ENCODE measurements at places on chromosomes 1 and 21.

DNA sequence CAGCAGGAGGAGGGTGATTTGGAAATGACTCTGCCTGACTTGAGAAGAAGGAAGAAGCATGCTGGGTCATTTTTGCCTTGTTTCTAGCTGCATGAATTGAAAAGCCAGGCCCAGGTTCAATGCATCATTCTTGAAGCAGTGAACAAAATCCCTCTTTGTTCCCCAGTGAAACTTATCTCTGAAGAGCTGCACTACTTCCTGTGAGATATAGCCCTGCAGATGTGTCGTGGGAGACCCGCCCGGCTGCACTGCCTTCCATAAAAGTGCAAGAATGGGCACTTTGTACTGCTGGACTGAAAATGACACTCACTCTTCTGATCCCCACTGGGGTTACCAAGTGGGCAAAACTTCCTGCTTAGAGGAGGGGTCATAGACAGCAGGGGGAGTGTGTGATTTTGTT lies 249.2 kb upstream of the NFIA start:
- DNase-seq = no peak

GRCh38 chr21:32083197-32083596 lies 195.7 kb downstream of the MIS18A start:
- DNase-seq = peak; percentile 42

DNA sequence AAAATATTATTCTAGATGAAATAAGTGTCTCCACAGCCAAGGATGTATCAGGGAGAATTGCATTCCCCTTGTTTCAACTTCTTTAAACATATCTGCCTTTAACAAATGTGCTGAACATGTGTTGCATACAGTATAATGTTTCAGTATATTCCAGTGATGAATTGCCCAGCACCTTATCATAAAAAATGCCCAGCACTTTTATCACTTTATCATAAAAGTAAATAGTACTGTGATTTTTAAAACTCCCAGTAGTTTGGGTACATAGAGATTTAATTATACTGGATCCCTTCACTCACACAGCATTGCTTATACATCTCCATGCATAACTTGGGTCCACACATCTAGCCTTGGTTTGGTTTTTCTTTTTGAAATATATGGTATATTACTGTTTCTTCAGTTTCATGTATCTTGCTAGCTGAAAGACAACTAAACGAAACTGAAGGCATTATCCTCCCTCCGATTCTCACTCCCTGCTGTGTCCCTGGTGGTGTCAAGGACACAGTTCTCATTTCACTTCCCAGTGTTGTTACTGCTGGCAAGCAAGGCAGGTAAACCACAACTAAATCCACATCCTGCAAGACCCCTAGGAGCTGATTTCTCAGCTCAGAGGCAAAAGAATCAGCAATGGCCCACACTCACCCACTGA lies 118.2 kb upstream of the SLC44A3 start:
- DNase-seq = no peak

GRCh38 chr1:155695072-155695471 lies 6.2 kb downstream of the DAP3 start:
- no peak for DNase-seq

DNA sequence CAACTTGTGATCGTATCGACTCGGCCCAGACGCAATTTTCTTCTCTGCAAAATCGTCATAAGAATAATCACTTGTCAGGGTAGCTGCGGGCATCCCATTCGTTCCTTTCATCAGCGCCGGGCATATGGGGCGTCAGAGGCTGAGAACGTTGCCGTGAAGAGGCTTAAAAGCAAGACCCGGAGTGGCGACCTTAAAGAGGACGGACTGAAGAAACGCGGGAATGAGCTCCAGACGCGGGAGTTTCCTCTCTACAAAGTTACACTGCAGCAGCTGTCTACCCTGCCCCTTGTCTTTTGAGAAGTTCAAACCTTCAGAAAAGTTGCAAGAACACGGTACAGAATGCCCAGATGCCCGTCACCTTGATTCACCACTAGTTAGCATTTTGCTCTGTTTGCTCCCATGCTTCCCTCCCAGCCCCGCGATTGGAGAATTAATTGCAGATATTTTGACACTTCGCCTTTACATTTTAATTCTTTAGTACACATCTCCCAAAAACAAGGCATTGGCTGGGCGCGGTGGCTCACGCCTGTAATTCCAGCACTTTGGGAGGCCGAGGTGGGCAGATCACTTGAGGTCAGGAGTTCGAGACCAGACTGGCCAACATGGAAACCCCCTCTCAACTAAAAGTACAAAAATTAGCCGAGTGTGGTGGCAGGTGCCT lies 967 bp downstream of the CENPS start:
- no peak for DNase-seq

DNA sequence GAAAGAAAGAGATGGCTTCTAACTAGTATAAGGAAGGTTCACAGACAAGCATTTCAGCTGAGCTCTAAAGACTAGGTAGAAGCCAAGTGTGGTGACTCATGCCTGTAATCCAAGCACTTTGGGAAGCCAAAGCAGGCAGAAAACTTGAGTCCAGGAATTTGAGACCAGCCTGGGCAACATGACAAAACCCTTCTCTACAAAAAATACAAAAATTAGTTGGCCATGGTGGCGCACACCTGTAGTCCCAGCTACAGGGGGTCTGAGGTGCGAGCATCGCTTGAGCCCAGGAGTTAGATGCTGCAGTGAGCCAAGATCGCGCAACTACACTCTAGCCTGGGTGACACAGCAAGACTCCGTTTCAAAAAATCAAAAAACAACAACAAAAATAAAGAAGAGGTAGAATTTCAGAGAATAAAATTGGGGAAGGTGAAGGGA lies 27.8 kb downstream of the FBXO42 start:
- DNase-seq = peak; percentile 54

DNA sequence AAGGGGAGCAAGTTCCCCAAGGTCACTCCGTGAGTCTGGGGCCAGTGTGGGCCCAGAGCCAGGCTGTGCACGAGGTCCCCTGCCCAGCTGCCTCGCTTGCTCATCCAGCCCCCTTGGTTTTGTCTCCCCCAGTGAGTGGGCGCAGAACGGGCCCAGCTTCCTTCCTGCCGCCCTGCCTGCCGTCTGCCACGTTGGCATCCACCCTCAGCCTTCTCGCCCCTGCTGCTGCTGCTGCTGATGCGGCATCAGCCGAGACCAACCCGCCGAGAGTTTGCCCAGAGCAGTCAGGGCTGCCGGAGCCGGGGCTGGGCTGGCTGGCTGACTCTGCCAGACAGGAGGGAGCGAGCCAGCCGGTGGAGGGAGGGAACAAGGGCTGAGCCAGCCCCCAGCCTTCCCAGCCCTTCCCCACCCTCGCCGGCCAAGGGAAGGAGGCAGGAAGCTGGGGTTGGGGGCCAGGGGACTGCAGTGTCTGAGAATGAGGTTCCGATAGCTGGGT lies 31.4 kb upstream of the WASF2 start:
- no peak for DNase-seq

DNA sequence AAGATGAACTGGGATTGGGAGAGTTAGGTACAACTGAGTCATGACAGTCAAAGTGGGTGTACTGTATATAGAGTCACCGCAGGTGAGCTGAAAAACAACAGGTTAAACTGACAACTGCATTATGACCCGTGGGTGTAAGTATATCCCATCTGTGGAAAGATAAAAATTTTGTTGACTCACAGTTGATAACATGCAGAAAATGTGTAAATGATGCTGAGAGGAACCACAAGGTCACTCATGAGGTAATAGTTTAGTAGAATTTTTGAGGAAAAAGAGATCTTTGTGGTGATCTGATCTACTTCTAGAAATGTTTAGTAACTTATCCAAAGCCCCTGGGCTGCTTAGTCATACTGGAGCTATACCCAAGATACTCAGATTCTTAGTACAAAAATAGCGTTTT lies 838 bp downstream of the OR2C3 start:
- no peak for DNase-seq

- DNase-seq = no peak
These were observed 14.7 kb upstream of the MYSM1 start for GRCh38 chr1:58714544-58714943.

DNA sequence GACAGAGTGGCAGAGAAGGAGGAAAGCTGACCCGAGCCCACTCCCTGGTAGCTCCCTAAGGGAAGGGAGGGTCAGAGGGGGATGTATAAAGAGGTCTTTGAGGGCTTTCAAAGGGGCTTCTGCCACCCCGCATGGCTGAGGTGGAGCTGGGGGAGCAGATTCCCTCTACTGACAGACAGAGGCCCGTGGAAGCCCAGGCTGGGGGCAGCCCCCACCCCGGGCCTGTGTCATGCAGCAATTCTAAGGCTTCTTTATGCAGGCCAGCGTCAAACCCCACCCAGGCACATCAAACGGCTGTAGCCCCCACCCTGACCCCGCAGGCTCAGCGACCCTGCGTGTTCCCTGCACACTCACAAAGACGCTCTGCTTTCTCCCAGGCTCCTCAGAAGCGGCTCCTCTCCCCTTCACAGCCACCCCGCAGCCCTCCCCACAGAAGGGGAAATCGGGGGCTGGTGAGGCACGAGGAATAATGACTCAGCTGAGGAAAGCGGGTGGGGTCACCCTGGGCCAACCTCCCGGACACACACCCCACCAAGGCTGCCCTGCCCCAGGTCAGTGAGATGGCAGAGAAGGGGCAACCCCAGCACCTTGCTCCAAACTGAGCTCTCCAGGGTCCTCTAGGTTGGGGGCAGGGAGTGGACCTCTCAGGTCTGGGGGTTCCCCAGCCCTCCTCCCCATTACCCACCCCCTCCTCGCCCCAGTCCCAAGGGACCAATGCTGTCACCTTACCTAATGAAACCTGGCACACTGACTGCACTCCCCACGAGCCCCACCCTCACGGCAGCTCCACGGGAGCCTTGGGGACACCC lies 10.8 kb downstream of the SLC45A3 start:
- DNase-seq = no peak

- no peak for DNase-seq
These were observed 22.0 kb downstream of the PIGM start for GRCh38 chr1:160009801-160010200.

- no peak for DNase-seq
These were observed 30.6 kb downstream of the PKNOX1 start for GRCh38 chr21:43004926-43005325.

GRCh38 chr1:168303716-168304540 lies 23.3 kb downstream of the TBX19 start:
- no peak for DNase-seq

DNA sequence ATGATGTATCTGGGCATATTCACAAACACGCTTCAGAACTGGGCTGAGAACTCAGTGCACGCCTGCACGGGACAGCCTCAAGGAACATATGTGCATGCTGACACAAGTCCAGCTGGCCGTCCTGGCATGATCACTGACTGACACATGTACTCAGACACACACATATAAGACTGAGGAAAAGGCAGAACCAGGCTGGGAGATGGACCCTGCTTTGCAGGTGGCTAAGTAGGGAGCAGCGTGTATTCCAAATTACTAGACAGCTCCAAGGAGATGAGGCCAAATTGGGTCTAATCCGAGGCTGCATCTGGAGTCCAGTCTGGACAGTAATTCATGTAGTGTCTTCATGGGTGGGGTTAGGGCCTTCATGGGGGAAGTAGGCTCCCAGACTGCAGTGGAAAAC lies 41.4 kb upstream of the GJB5 start:
- DNase-seq = no peak

DNA sequence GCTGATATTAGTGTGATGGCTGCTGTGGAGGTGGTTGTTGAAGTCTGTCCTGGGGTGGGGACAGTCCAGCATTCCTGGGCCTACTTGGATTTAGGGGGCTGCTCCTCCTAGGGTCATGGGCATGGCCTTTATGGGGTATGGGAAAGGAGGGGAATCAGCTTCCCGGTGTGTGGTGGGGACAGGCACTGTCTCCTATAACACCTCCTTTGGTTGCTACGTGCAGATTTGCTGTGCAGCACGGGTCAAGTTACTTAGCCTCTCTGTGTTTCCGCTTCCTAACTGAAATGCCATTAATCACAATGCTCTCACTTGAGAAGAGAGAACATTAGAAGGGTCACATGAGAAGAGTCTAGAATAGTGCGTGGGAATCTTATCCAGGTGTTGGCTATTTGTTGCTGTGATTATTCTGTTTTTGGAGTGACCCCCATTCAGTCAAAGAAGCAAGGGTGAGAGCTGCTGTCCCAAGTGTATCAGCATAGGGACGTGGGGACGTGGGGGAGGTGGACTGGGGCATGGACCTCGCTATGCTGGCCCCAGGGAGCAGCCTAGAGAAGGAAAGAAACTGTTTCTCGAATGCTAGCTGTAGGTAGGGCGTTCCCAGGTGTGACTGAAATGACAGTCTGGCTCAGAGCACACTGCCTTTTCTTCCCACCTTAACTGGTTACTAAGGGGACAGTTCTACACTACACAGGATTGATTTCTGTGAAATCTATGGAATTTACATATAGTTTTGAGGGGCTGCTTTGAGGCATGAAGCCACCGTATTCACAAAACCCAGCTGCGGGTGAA lies 19.9 kb downstream of the SOX13 start:
- no peak for DNase-seq

- no peak for DNase-seq
These were observed 94.1 kb downstream of the GALNT2 start for GRCh38 chr1:230160957-230161771.

DNA sequence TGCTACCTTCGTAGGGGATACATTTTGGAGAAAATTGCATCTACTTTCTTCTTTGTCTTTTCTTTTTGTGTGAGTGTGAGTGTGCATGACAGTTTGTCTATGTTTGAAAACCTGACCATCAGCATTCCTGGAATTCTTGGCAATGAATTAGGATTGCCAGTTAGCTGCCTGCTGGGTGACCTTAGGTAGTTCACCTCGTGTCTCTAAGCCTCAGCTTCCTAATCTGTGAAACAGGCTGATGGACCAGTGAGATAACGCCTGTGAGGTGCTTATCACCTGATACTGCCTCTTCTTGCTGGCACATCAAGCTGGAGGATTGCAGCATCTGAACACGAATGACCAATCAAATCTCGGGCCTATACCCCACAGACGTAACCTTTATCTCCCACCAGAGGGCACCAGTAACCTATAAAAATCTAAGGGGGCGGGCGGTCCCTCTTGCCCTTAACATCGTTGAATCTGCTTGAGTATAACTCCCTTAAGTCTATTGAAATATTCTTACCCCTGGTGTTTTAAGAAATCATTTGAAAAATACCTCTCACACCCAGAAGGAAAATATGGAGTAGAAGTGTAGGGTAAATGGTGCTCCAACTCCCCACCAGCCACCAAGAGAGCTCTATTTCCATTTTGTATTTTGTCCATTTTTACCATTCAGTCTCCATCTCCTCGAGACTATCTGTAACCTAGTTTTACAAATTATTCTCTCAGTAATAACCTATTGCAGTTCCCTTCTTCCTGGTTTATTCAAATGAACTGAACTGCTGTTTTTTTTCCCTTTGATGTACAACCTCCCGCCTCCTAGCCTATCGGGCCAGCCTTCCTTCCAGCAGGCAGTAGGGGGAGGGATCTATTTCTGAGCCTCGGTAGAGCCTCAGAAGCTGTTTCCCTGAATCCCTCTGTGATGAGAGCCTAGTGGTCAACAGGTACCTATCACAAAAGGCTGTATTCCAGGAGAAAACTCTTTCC lies 49.7 kb downstream of the MDM4 start:
- DNase-seq = peak; percentile 56

GRCh38 chr1:4058122-4058521 lies 158.1 kb upstream of the C1orf174 start:
- DNase-seq = no peak

DNA sequence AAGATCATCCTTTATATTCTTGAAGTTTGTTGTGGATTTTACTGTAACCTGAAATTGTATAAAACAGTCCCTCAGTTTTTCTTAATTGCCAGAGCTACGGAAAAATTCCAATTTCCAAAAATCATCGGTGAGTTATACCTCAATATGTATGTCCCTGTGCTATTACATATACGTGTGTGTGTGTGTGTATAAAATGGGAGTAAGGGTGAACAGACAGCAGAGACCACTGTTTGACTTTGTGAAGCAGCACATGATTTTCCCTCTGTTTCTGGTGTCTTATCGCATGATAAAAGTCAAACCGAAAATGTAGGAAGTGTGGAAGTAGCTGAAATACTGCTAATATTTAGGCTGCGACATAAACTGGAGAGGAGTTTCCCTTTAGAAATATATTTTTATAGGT lies 1.2 kb downstream of the OR2T1 start:
- no peak for DNase-seq

All from fibroblast of skin of left quadriceps (primary cell).